ENCODE measurements at places on chromosomes 5 and 9.

DNA sequence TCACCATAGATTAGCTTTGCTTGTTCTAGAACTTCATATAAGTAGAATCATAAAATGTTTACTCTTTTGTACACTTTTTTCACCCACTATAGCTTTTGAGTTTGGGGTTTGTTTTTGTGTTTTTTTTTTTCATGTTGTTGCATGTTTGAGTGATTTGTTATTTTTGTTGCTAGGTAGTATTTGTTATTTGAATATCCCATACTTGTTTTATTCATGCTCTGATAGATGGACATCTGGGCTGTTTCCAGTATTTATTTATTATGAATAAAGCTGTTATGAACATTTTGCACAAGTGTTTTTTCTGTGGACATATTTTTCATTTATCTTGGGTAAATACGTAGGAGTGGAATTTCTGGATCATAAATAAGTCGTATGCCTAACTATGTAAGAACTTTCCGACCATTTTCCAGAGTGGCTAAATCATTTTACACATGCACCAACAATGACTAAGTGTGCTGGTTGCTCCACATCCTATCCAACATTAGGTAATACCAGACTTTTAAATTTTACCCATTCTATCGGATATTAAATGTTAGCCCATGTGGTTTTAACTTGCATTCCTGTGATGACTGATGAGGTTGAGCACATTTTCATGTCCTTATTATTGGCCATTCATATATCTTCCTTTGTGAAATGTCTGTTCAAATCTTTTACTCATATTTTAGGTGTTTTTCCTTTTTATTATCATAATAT is 69.1 kb upstream of the NR4A3 start:
- no peak for DNase-seq

GRCh38 chr5:74623748-74624408 is 16.6 kb downstream of the ENC1 start:
- no peak for DNase-seq

DNA sequence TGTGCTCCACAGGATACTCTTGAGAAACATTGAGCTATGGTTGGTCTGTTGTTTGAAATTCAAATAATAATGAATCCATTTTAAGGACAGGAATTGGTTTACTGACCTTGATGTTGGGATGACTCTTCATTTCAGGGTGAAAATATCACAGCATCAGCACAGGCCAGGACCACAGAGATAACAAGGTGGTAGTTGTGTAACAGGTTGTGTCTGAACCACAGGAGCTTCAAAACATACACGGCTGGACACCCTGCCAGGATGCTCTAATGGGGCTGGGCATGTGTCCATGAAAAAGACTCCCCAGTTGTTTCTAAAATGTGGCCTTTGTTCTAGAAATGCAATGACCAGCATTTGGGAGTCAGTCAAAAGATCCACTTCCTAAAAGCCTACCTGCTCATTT is 69.8 kb downstream of the ACO1 start:
- DNase-seq, result no peak

DNA sequence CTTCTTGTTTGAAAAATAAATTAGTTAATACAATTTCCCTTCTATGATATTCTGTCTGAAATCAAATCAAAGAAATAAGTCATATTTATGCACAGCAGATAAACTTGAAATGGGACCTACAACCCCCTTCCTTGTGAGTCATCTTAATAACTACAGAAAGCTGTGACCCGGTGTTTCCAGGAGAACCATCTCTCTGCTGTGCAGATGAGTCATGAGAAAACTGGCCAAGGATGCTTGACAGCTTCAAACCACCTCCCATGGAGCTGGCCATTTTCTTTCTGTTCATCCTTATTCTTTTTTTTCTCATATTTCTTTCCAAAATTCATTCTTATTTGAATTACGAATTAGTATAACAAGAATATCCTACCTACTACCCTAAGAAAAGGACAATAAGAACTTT is 43.4 kb upstream of the NR4A3 start:
- DNase-seq, result no peak

GRCh38 chr9:74960561-74960960 is 7.8 kb upstream of the C9orf40 start:
- no peak for DNase-seq

- peak; percentile 57 for DNase-seq
Observed at GRCh38 chr9:137224830-137225694, at the start of gene CYSRT1. TSS of gene CYSRT1 (plus strand) at chr9:137225174. CDS start at chr9:137225622, 448 bp downstream.

DNA sequence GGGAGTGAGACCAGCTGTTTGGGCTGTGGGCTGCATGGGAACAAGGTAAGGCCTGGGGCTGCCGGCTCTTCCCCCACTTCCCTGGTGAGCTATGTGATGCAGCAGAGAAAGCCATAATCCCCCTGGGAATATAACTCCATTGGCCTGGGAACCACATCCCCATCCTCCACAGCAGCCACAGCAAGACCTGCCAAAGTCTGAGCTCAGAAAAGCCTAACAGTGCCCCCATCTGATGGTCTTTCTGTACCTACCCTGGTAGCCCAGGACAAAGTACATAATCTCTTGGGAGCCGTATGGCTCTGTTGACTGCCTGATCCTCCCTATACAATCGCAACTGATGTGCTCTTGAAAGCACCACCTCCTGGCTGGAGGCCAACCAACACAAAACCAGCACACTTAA is 432.6 kb downstream of the CDH18 start:
- DNase-seq, result peak; percentile 36

- no peak for DNase-seq
Observed at GRCh38 chr5:150484964-150485692, 22.8 kb upstream of the NDST1 start.

- no peak for DNase-seq
Observed at GRCh38 chr5:148826739-148827070, 294 bp downstream of the ADRB2 start.

DNA sequence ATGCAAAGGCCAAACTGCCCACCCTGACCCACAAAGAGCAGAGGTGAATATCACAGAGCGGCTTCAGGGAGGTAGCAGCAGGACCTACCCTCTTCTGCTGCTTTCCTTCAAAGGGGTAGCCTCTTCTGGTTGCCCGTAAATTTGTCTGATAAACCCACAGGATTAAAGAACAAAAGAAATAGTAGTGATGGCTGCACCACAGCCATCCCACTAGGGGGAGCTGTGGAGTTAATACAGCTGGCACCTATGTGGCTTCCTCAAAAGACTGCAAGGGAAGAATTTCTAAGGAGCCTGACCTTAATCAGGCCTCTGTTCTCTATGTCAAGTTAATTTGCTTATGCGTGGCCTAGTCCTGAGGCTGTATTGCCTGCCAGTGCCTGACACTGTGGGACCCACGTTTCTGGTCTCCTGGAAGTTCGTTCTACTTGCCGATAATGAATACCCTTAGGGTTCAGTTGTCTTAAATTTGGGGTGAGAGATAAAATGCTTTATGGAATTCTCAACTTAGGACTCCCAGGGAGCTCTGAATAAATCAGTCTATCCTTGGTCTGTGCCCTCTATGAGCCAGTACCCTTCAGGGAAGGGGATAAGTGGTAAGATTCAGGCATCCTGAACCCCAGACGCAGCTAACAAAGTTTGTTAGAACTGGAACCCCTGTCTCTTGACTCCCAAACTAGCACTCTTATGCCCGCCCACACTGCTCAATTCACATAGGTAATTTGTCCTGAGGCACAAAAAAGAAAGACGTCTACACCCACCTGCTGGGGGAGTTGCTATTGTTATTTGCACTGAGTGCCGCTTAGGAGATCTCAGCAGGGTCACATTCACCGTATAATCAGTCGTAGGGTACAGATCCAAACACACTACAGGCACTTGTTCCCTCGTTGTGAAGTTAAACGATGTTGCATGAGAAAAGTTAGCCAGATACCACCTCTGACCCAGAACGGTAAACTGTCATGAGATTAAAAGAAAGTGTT is 77.1 kb downstream of the SUSD1 start:
- DNase-seq, result peak; percentile 69

- peak; percentile 63 for DNase-seq
Observed at GRCh38 chr9:15142878-15143534, 164.0 kb downstream of the TTC39B start.

DNA sequence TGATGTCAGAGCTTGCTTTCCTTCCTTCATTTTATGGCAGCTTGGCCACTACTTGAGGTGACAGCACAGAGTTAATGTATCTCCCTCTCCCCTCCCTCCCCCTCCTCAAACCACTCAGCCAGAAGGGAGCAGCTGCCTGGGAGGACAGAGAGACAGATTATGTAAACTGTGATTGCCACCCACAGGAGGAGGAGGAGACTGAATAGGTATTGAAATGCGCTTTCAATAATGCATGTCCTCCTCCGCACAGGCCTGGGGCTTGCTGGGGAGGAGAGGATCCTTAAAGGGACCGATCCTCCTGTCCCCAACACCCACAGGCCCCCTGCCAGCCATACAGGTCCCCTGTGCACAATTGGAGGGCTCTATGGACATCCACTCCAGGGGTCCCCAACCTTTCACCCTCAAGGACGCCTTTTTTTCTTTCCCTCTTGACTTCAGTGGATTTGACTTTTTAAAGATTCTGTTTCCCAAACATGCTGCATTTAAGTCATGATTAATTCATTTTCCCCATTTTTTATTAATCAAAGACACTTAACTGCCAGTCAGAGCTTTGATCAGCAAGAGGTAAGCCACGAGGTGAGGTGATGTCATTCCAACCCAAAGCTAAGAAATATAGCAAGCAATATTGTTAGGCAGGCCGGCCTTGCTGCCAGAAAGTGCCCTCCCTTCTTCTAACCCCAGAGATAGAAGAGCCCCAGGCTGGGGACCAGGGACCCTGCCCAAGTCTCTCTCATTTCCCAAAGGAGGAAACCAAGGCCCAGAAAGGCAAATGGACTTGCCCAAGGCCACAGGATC is 47.5 kb upstream of the CPLX2 start:
- peak; percentile 81 for DNase-seq

GRCh38 chr9:128753627-128754026 is 18.1 kb downstream of the ZER1 start:
- no peak for DNase-seq

DNA sequence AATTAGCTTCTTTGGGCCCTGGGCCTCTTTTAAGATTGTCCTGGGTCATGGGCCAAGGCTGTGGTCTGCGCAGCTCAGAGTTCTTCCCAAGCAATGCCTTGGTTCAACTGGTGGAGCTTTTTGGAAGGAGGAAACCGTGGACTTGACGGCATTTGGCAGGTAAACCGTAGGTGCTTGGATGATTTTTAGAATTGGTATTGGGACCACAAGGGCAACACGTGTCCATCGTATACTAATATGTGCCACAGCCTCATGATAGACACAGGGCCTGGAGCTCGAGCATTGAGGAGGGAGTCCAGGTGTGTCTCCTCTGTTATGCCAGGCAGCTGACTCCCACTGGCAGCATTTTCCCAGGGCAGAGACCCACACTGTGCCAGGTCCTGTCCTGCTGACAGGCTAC is 120.9 kb upstream of the PITX1 start:
- DNase-seq, result no peak

DNA sequence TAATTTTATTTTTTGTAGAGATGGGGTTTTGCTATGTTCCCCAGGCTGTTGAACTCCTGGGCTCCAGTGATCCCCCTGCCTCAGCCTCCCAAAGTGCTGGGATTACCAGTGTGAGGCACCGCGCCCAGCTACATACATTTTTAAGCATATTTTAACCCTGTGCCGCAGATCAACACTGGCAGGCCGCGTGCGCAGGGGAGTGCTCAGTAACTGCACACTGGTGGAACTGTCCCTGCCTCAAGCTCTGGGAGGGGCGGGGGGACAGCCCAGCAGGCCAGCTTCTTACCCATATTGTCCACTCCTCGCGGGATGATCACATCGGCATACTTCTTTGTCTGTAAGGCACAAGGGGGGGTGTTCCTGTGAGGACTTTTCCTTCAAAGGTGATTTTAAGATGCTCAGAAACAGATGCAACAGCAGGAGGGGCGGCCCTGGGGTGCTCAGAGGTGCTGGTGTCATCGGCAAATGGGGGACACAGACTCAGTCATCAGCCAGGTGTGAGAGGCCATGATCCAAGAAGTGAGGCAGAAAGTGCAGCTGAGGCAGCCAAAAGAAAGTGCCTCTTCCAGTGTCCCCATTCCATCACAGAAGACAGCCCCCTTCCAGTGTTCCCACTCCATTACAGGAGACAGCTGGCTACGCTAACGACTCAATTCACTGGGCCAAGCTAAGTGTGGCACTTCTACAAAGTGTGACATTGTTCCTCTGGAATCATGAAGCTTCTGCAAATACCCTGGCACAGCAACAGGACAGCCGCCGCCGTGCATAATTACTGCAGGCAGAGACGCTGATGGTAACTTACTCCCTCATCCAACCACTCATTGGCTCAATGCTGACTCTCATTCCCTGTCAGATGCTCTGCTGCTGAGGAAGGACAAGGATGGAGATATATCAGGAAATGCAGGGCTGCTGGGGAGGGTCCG is 5.2 kb downstream of the UCK1 start:
- no peak for DNase-seq

GRCh38 chr9:133116346-133117231 is 4.5 kb downstream of the RALGDS start:
- no peak for DNase-seq

DNA sequence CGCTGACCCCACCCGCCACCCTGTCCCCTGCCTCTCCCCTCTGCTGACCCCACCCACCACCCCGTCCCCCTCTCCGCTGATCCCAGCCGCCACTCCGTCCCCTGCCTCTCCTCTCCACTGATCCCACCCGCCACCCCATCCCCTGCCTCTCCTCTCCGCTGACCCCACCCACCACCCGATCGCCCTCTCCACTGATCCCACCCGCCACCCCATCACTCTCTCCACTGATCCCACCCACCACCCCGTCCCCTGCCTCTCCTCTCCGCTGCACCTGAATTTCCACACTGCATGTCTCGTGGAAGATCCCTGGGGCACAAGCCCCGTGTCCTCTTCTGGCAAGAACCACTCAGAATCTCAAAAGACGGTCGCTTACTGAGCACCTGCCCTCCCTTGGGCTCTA is 53.4 kb upstream of the OLFM1 start:
- DNase-seq, result no peak

DNA sequence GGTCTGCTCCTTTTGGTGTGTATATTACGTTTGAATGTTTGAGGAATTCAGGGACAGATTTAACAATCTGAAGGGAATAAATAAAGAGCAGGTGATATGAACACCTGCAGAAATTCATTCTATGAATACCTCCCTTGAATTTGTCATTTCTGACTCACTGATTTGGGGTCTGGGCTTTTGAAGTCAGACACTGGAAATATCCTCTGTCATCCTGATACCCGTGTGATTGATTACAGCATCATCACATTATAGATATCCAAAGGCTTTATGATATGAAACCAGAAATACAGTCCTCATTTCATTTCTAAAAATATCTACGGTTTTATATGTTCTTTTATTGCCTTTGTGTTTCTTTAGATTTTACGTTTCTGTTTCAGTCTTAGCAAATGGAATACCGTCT is 68.5 kb downstream of the TMEM232 start:
- DNase-seq, result no peak

- DNase-seq, result no peak
Observed at GRCh38 chr9:35537913-35538312, 48.0 kb downstream of the RUSC2 start.

DNA sequence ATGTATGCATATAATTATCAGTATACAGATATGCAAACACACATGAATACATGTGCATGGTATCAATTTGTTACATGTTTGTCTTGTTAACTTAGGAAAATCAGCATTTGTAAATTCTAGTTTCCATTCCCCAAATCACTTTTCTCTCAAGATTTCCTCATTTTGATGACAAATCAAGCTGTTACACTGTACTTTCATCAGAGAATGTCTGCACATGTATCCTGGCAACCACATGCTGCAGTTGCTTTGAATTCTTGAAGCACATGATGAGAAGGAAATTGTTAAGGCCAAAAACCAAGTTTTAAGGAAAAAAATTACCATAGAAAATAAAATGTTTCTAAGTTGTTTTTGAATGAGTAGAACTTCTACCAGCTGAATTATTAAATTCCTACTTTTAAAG is 1834.5 kb downstream of the EFNA5 start:
- no peak for DNase-seq

- DNase-seq, result no peak
Observed at GRCh38 chr5:134568761-134569695, 43.6 kb downstream of the JADE2 start.

All from NCI-H2171 treated with DMSO at 0.1 percent for 48 hours (cell line).